Brain microvascular endothelial cell (primary cell): ENCODE measurements at places on chromosomes 5 and 9.

DNA sequence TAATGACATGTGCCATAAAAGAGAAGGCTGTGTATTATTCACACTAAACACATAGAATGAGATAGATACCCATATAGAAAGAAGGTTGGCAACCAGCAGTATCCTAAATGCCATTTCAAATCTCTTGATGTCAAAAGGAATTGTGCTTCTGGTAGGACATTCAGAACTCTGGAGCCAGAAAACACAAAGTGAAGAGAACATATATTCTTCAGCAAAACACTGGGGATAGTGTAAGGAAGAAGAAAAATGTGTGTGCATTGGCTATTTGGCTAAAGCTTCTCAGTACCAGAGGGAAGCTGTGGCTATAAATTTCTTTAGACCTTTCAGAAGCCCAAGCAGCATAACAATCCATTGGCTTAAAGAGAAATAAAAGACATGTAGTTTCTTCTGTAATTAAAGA is 551.6 kb upstream of the C9orf72 start:
- DNase-seq, result no peak

DNA sequence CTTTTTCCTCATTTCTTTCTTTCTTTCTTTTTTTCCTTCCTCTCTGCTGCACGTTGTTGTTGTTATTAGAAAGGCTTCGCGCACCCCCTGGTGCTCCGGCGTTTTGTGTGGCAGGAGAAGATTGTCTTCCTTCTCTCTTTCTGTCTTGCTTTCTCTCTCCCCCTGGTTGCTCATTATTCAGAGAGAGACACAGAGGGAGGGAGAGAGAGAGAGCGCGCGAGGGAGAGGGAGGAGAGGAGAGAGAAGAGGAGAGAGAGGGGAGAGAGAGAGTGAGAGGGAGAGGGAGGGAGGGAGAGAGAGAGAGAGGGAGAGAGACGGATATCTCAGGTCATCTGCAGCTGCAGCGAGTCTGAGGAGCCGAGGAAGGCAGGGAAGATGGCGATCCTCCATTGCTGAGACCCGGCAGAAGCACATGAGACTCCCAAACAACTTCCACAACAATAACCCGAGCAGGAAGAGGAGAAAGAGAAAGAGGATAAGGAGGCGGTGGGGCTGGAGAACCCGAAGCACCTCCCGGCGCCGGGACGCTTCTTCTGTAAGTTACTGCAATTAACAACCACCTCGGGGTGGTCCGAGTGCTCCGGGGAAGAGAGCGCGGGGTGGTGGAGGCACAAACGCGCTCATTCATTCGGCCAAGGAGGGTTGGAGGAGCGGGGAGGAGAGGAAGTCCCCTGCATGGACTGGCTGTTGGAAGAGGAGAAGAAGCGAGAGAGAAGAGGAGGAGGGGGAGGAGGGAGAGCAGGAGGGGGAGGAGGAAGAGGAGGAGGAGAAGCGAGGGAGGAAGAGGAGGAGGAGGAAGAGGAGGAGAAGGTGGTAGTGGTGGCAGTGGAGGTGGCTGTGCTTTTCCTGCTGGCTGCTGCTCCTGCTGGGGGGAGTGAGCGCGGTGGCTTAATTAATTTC is at the start of gene ZNF462:
Gene ZNF462 (plus strand): TSS at position 346 of the 900 bp plus-strand sequence. CDS start 60,218 bp downstream, outside the sequence.
- DNase-seq, result peak; percentile 69

GRCh38 chr5:73298772-73299630 is 126.0 kb downstream of the TMEM174 start:
- no peak for DNase-seq

DNA sequence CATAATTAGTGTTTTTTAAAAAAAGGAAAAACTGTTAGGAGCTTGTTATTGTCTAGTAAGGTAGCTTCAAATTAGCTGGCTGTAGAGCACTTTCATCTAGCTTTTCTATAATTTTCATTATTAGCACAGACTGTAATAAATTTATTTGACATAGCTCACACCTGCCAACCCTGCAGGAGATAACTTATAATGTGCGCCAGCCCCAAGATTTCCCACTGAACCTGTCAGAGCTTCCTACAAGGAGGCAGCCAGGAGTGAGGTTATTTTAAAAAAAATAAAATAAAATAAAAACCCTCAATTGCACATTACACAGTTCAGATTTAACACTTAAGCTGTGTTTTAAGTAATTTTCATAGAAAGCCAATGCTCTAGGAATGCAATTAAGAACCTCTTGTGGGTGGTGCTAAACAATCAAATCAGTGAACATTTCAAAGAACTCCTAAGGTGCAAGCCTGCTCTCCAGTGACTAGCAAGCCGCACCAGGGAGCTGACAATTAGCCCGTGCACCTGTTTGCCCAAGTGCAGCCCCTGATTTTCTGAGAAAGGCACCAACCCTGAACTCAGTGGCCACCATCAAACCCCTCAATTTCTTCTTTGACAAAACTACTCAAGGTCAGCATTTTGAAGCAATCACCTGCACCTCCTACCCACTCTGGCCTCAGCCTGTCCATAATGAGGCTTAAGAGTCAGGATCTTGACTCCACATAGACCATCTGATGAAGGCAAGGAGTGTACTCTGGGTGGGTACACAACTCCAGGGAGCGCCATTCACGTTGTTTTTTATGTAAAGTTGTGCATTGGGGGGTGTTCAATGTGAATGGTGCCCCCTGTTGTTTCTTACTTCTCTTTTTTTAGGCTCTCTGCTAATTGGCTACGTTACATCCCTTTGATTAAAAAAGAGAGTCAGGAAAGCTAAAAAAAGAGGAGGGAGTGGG is 385.3 kb upstream of the WWC1 start:
- no peak for DNase-seq

DNA sequence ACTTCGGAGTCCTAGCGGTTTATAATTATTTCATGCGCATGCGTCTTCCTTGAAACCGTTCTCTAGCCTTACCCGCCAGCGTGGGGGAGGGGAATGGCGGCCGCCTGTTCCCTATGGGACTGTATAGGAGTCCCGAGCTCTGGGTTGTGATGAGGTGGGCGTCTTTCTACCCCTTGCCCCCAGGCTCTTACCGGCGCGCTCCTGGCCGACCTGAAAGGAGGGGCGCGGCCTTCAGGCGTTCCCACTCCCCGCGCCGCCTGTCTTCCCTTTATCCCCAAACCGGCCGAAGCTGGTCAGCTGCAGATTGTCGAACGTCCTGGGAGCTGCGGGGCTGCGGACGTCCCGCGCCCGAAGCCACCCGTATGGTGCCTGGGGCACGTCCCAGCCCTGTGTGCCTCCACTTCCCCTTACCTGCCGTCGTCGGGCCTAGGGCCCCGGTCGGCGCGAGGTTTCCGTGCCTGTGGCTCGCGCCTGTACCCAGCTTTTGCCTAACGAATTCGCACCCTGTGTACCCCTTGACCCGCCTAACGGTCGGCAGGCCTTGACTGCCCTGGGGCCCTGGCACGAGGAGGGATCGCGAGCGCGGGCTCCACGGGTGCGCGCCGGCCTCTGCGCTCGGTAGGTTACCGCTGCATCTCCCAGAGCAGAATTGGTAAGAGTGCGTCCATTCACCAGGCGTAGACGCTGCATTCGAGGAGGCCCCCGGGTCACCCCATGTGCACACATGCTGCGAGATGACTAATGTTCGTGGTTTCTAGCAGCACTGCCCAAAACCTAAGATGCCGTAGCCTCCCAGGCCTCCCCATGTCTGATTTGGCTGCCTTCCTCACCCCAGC is 653 bp upstream of the HNRNPH1 start:
- peak; percentile 86 for DNase-seq

- DNase-seq, result peak; percentile 20
Measured at GRCh38 chr5:82359272-82359671, 81.1 kb upstream of the RPS23 start.

- DNase-seq, result no peak
Measured at GRCh38 chr5:7808998-7809397, 41.9 kb downstream of the CFAP90 start.

DNA sequence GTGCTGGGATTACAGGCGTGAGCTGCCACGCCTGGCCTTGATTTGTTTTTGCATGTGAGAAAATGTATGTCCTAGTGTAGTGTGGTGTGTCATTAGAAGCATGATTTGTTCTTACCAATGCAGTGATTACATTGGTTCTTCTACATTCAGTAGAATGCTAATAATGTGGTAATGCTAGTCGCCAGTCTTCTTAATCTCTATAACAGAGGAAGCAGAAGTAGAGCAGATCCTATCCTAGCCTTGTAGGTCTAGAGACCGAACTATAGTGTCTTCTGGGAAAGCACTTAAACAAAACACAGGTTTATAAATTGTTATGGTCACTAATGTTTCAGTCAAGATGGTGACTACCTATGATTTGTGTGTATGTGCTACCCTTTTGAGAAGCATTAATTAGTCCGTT is 197.5 kb upstream of the DMRT1 start:
- DNase-seq, result no peak

GRCh38 chr5:178461004-178461730 is 129.0 kb downstream of the COL23A1 start:
- peak; percentile 47 for DNase-seq

- DNase-seq, result no peak
Measured at GRCh38 chr5:40307920-40308319, 371.8 kb upstream of the PTGER4 start.

DNA sequence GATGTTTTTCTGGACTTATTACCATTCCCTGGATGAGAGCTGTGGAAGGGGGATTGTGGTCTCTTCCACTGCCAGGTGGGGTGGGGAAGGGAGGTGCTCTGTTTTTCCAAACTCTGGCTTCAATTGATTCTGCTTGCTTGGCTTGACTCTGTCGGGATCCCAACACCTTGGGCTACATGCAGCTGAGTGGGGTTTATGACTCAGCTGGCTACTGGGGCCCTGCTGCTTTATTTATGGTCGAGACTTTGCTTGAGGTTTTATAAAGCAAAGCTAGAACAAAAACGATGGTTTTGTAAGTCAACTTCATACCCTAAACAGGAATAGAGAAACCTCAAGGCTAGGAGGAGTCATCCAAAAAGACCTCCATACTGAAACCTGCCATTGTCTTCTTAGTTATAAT is 76.3 kb downstream of the AOPEP start:
- DNase-seq, result peak; percentile 47

DNA sequence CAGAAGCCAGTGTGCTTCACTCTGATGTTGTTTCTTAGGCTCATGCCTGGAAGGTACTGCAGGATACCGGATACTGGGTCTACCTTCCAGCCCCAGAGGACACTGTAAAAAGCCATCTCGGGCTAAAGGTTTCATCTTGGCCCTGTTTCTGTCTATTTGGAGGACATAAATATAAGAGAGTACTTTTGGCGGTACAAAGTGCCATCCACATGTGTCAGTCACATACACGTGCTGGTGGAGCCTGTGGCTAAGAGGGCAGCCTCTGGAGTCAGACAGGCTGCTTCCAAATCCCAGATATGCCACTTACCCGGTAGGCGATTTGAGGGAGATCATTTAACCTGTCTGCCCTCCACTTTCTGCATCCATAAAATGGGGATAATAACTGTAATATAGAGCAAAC is 160.4 kb downstream of the NR3C1 start:
- DNase-seq, result no peak

- DNase-seq, result no peak
Measured at GRCh38 chr5:73419117-73419464, 29.5 kb downstream of the FOXD1 start.

DNA sequence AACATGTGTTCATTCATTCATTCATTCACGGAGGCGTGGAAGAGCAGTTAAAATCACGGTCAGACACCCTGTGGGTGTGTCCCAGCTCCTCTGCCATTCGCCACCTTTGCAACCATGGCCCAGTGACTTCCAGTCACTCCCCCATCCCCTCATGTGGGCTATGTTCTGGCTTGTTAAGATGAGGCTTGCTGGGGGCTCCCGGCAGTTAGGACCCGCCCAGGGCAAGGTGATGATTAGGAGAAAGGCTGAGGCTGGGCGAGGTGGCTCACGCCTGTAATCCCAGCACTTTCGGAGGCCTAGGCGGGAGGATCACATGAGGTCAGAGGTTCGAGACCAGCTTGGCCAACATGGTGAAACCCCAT is 24.9 kb upstream of the PTGES start:
- DNase-seq, result no peak

DNA sequence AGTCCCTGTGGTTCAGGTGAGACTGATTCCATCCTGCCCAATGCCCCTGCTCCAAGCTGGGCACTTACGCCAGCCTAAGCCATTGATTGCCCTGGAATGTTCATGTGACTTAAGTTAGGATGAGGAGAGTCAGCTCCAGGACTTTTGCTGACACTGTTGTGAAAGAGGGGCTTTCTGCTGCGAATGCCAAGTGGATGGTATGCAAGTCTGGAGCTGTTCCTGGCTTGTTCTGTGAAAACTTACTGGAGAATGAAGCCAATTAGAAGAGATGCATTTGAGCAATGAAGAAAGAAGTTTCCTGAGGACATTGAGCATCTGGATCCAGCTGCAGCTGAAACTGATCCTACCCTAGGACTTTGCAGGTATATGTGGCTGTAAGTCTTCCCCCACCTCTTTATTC is 61.2 kb upstream of the ZFR start:
- no peak for DNase-seq

DNA sequence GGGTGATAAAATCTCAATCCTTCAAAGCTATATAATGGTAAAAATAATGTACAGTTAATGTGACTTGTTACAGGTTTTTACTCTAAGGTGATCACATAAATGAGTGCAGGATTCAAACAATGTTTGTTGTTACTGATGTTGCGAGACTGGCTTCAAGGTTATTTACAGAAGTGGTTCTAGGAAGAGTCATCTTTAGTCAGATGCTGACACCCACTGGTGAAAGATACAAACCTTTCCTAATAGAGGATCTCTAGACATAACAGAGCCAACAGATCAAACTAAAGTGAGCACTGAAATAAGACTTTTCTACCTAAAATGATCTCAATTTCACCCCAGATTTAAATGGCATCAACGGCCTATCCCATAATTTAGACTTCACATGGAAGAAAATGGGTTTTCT is 20.2 kb downstream of the ARSB start:
- peak; percentile 59 for DNase-seq

DNA sequence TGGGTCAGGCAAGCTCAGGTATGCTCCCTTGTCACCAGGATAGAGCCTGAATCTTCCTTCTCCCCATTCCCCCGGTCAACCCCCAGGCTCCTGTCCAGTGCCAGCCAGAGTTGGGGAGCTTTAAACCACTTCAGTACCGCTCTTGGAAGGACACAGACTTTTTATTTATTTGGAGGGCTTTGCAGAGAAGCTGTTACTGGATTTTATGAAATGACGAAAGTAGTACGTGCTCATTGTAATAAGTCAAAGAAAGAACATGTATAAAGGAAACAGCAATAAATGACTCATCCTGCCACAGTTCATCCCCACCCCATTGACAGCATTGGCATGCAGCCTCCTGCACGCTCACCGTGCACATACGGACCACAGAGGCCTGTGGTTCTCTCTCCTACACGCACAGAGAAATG is 230.3 kb downstream of the AUH start:
- peak; percentile 96 for DNase-seq

GRCh38 chr5:102991802-102992201 is 128.1 kb downstream of the GIN1 start:
- no peak for DNase-seq

DNA sequence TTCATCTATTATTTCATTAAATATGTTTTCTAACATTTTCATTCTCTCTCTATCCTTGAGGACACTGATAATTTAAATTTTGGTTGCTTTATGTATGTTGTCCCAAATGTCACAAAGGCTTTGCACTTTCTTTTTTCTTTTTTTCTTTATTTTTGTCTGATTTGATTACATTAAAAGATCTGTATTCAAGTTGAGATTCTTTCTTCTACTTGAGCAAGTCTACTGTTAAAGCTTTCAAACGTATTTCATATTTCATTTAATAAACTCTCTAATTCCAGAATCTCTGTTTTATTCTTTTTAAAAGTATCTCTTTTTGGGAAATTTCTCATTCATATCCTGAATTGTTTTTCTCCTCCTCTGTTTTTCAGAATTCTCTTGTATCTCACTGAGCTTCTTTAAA is 106.5 kb downstream of the GNA14 start:
- DNase-seq, result no peak
